ENCODE measurements at places on chromosomes 6 and 20.

GRCh38 chr6:10643201-10643651 lies 51.2 kb downstream of the C6orf52 start:
- peak; percentile 93 for DNase-seq

DNA sequence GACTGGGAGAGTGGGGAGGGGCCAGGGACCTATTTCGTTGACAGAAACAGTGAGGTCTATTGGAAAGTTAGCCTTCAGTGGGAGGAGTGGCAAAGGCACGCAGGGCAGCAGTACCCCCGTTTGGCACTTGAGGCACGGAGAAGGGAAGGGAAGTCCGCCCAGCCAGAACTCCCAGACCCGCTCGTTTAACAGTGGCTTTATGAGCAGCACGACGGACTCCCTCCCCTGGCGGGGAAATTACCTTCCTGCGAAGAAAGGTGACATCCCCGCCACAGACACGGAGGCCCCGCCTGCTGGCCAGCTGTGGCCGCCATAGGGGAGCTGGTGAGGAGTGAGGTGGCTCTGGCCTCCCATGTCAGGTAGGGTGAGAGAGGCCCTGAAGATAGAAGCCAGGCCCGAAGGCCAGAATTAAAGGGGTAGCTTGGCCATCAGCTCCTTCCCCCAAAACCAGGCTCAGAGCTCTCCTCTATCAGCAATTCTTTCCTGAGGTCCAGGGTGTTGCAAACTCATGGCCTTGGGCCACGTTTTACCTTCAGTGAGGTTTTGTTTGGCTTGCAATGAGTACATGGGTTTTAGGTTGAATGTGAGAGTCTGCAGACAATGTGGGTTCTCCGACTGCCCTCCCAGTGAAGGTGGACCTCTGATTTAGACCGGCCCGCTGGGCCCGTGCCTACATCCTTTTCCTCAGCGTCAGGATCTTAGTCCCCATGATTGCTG lies 123.7 kb downstream of the MRPL14 start:
- peak; percentile 30 for DNase-seq

- peak; percentile 92 for DNase-seq
Observed at GRCh38 chr6:52286798-52287432, 2.4 kb upstream of the MCM3 start.

GRCh38 chr6:137866200-137866913 lies 702 bp upstream of the TNFAIP3 start:
- DNase-seq = peak; percentile 46

DNA sequence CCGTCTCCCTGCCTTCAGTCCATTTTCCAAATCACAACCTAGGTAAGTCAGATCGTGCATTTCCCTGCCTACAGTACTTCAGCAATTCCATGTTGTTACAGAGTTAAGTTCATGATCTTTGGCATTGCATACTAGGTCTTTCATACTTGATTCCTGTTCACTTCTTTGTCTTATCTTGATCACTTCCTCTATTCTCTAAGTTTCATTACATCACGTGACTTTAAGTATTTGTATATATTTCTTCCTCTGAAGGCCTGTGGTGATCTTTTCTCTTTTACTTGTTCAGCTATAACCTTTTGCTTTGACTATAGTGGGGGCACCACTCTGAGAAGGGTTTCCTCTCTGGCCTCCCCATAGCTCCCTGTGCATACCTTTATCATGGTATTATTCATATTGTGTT lies 100.2 kb downstream of the TRMT11 start:
- peak; percentile 45 for DNase-seq

DNA sequence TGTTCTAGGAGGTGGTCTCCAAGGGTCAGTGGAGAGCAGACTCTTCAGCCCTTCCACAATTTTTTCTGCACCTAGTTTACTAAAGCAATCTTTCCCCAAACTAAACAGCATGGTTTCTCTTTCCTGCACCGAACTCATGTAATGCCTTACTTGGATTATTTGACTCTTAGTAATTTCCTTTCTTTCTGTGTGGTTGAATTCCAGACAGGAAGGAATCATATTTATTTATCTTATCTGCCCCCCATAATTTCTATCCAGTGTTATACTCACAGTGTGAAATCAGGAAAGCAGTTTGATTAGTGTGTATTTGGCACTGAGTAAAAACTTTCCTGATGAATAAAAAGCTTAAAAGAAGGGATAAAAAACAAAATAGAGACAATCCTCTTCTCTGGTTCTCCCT lies 140.3 kb upstream of the STMND1 start:
- DNase-seq = no peak

DNA sequence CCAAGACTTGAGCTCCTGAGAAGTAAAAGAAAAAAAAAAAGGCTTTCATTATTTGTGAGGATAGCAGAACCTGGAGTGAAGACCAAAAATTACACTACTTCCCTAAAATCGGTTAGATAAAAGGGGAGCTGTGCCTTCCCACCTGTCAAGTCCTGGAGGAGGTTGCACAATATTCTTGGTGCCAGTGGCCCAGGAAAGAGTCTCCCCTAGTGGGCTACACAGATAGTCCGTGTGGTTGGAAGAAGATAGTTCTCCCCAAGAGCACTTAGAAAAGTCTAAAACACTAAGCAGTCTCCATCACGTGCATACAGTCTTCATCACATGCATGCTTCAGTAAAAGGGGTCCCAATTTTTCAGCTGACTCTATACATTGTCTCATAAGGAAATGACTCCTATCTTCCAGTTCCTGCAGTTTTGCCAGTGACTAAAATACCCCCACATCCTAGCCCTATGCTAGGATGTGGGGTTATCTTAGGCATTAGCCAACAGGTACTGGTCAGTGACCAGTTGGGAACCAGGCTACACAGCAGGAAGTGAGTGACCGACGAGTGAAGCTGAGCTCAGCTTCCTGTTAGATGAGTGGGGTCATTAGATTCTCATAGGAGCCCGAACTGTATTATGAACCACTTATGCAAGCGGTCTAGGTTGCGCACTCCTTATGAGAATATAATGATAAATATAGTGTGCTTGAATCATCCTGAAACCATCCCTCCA lies 199.5 kb upstream of the FAM83B start:
- DNase-seq = no peak

- DNase-seq = peak; percentile 26
Observed at GRCh38 chr20:3168079-3168828, 5.1 kb downstream of the LZTS3 start.

GRCh38 chr6:137148306-137149034 lies 25.0 kb downstream of the IL22RA2 start:
- peak; percentile 57 for DNase-seq

DNA sequence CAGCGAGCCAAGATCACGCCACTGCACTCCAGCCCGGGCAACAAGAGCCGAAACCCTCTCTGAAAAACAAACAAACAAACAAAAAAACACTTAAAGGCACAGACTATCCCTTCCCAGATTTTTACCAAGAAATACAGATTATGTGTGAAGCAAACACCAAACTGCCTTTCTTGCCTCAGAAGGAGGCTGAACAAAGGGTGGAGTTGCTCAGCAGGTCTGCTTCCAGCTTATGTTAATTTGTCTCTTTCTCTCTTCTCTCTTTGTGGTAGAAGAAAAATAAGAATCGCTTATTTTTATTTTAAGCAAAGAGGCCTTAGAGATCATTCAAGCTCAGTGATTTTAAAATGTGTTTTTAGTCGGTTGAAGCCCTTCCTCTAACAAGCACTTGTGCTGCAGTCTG lies 14.2 kb downstream of the TUBB2A start:
- DNase-seq = no peak

- no peak for DNase-seq
Observed at GRCh38 chr6:169566319-169566718, 135.5 kb downstream of the WDR27 start.

GRCh38 chr6:71367756-71368155 lies 79.1 kb downstream of the OGFRL1 start:
- DNase-seq = peak; percentile 77

DNA sequence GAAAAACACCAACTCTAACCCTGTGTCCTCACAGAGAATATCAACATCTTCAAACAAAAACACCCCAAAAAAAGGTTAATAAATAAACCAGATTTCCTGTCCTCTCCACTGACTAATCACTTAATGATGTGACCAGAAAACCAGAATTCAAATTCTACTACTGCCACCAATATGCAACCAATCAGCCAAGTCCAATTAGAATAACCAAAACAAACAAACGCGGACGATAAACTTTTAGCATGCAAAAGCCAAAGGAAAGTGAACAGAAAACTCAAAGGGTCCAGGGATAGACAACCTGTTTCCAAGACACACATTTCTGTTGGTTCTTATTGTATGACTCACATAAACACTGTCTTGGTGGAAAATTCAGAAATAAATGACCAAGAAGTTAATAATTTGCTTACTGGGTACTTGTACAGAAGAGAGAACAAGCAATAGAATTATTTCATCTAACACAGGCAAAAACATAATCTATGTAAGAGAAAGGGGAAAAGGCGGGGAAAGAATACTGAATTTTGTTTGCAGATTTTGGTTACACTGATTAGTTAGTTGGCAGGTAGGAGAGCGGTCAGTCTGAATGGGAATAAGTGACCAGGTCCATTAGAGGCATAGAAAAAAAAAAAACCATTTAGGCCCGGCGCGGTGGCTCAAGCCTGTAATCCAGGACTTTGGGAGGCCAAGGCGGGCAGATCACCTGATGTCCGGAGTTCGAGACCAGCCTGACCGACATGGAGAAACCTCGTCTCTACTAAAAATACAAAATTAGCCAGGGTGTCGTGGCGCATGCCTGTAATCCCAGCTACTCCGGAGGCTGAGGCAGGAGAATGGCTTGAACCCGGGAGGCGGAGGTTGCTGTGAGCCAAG lies 34.1 kb downstream of the HFE start:
- DNase-seq = no peak

DNA sequence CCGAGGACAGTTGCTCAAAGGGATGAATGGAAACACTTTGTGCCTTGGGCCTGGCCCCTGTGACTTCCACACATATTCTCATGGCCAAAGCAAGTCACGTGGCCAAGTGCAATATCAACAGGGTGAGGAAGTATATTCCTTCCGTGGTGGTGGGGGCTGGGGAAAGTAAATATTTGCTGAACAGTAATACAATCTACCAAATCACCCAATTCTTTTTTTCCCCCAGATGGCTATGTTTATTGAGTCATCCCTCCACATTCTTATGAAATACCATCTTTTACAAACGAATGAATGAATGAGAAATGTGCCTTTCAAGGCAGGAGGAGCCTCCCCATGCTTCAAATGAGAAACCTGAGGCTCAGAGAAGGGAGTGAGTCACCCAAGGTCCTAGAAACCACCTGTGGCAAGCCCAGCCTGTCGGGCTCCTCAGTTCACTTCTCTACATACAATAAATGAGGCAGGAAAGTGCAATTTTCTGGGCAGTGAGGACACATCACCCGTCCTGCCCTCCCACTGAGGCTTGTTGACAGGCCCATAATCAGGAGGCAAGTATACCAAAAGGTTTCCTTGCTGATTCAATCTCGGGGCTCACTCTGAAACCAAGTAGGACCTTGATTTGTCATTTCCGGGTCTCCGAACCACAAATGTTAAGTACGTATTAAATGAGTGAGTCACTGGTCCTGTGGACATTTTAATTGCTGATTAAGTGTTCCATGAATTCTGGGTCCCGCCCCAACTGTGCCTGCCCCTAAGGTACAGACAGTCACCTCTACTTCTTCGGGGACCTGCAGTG lies 25.3 kb upstream of the TOP1 start:
- peak; percentile 77 for DNase-seq

GRCh38 chr20:57716901-57717300 lies 7.1 kb upstream of the PMEPA1 start:
- no peak for DNase-seq

- DNase-seq = no peak
Observed at GRCh38 chr6:166289207-166290060, 18.8 kb downstream of the PRR18 start.

DNA sequence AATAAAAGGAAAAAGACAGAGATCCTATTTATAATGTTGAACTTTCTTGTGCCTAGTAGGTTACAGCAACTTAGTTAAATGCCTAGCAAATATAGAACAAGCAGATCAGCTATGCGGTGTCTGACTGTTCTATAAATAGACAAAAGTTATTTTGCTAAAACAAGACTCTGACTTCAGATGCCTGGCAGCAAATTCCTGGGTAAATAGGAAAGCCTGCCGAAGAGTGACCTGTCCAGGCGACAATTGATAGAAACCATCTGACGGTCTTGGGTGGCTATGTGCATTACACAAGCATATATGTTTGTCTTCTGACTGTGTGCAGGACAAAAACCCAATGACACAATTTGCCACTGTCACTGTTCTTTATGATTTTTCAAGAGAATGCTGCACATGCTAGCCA lies 38.0 kb upstream of the PDE10A start:
- no peak for DNase-seq

GRCh38 chr20:46835418-46835817 lies 59.2 kb upstream of the EYA2 start:
- no peak for DNase-seq

- DNase-seq = peak; percentile 86
Observed at GRCh38 chr20:49676581-49677291, 36.9 kb downstream of the B4GALT5 start.

- peak; percentile 87 for DNase-seq
Observed at GRCh38 chr6:50816115-50816675, 2.5 kb upstream of the TFAP2B start.

DNA sequence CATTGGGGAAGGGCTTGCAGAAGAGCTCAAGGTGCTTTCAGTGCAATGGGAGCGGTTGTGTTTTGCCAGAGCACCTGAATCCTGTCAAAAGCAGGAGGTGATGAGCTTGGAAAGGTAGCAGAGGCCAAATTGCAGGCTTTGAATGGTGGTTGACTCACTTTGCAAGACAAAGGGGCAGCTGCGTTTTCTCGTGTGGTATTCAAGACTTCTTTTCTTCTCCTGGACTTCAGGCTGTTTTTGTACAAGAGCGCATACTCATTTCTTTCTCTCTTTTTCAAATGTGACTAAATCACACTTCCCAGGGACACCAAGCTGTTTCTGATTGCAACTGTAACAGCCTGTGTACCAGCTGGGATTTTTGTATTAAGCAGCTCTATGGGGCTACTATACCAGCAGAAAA lies 32.3 kb downstream of the GHRH start:
- no peak for DNase-seq

DNA sequence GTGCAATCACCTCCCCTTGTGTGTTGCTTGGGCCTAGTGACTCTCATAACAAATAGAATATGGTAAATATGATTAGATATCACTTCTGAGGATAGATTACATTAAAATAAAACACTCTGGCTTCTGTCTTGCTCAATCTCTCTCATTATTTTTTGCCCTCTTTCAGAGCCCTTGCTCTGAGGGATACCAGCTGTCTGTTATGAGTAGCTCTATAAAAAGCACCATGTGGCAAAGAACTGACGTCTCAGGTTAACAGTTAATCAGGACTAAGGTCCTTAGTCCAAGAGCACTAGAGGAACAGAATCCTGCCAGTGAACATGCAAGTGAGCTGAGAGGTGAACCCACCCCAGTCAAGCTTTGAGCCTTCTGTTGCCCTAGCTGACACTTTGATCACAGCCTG lies 402.2 kb upstream of the HTR1E start:
- DNase-seq = no peak

All from hematopoietic multipotent progenitor cell treated with erythropoietin and hydrocortisone succinate and interleukin-3 and kit ligand, for 4 days (in vitro differentiated cells).